Esophagus mucosa (tissue), 1 donor: ENCODE measurements at places on chromosomes 11 and 22. TPM values are rescaled to one million over a fixed set of nuclear protein-coding genes. Genes with fewer than 3 reads are reported as not detected.

The A4GALT gene
- 14.3 TPM for total RNA-seq

GRCh38 chr11:126993599-126993998, 7.0 kb downstream of the KIRREL3 start:
- ATAC-seq = no peak

GRCh38 chr11:47355283-47356128, 3.0 kb upstream of the MYBPC3 start:
- peak; percentile 90 for ATAC-seq

DNA sequence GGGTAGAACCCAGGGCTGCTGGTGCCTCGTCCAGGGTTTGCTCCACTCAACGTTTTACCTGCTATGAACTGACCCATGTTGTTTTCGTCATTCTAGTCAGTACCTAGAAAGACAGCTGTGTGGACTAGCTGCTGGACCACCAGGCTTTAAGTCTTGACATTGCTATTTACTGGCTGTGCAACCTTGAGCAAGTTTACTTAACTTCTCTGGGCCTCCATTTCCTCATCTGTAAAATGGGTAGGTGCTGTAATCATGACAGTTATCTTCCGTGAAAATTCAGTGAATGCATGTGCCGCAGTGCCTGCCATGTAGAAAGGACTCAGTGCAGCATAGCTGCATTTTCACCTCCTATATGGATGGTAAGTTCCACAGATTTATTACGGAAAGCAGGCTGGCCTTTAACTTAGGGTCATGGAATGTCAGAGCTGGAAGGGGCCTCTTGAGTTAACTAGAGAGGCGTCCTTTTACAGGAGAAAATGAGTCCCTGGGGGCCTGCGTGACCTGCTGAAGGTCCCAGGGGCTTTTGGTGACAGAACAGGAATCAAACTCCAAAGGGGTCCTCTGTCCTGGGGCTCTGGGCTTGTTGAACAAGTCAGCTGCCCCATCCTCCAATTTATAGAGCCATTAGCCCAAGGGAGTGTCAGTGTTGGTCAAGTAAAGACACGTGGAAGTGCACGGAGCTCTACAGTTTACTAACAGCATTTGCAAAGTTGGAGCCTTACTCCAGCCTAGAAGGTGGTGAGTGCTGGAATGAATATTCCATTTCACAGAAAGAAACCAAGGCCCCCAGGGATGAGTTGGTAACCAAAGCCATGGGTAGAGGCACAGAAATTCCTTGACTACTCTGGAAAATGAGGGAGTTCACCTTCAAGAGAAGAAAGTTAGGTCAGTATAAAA, 12.0 kb upstream of the MALAT1 start:
- no peak for ATAC-seq

GRCh38 chr11:134527382-134528243, 115.6 kb upstream of the B3GAT1 start:
- no peak for ATAC-seq

DNA sequence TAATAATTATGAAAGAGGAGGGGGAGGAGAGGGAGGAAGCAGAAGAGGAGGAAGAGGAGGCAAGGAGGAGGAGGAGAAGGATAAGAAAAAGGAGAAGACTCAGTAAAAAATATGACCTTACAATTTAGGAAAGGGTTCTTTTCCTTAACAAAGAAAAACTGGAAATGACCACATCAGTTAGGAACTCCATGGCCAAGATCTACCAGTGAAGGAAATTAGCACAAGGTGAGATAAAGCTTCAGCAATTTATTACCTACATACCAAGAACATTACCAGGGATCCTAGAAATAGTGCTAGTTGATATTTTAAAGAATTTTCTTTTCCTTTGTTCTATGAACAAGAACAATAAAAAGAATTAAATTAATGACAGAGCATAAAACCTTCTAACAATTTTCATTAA, 172.7 kb downstream of the LRRC4C start:
- no peak for ATAC-seq
